ENCODE measurements at places on chromosomes 11 and 22.

DNA sequence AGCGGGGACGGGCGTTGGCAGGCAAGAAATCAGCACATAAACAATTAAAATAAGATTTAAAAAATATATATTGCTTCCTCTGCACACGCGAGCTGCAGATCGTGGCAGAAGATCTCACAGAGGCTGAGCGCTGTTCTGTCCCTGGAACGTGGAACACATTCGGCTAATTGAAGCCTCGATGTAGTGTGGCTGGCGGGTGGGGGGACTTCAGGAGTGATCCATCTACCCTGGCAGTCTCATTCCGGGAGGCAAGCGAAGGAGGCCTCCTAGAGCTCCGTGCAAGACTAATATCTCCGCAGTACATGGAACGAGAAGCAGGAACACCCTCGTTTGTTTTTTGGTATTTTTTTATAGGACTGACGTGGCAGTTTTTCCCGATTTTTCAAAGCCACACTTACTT is 402.4 kb downstream of the MN1 start:
- no peak for DNase-seq

DNA sequence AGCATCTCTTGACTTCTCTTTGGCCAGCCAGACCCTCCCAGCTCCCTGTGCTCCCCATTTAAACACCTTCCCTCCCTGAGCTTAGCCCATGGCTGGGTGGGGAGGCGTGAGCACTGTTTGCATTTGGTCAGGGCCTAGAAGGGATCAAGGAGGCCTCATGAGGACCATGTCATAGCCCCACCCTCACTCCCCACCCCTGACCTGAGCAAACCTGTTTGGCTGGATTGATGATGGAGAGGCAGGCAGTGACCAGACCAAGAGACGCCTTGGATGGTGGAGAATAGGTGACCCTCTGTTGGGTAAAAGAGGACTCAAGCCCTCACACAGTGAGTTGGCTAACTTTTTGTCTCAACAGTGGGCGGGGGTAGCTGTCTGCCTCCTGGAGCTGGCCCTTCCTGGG is 49.9 kb downstream of the ST3GAL4 start:
- no peak for DNase-seq

DNA sequence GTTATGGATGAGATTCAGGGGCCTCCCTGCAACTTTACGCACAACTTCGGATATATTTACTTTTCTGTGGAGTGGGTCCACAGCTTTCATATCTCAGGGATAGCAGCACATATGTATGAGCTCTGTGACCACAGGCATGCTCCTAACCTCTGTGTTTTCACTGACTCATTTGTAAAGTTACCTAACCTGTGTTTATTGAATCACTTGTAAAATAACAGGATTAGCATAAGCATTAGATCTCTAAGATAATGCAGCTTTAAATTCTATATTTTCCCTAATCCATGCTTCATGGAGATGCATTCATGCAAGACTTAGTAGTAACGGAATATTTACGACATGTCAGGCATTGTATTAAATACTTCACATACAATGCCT is 47.9 kb upstream of the DDI1 start:
- no peak for DNase-seq

GRCh38 chr22:32202539-32203180 is 2.2 kb downstream of the RFPL2 start:
- DNase-seq = no peak

- no peak for DNase-seq
These were observed 12.8 kb downstream of the ALG12 start for GRCh38 chr22:49905465-49905864.

DNA sequence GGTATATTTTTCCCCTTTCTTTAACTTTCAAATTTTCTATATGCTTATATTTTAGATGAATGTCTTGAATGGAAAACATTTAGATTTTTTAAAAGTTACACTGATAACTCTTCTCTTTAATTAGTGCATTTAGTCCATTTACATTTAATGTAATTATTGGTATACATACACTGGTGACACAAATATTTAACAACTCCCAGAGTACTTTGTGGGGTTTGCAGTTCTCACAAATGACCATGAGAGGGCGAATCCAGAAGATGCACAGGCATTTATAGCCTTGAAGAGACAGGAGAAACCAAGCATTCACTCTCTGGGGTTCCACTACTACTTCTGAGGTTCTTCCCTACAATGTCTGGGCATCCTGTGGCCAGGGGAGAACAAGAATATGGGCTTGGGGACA is 125.1 kb downstream of the TIMP3 start:
- DNase-seq = no peak

GRCh38 chr11:67370351-67371076 is 2.9 kb downstream of the CLCF1 start:
- no peak for DNase-seq

- DNase-seq = no peak
These were observed 53.9 kb downstream of the SMIM38 start for GRCh38 chr11:69209421-69210309.

Data from NCI-H1436 treated with DMSO at 0.1 percent for 48 hours (cell line).